ENCODE measurements at places on chromosomes 5 and 9.
A peak's percentile ranks its signal among the peaks of the same experiment; 100 is the strongest.

DNA sequence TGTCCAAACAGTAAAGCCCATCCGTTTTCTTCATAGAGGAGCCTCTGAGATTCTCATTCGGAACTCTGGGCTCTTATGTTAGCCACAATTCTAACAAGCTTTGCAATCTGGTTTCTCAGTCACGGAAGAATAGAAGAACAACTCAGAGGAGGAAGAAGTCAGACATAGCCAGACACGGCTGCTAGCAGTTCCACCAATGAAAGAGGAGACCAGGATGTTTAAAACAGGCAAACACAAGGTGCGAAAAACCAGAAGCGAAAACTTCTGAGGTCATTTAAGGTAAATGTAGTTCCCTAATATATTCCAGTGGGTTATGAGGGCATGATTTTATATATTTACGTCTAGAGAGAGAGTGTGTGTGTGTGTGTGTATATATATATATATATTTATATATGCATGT, 34.1 kb upstream of the GDNF start:
- DNase-seq: no peak

GRCh38 chr5:148387325-148387724, 3.6 kb downstream of the FBXO38 start:
- no peak for DNase-seq

- DNase-seq: no peak
Observed at GRCh38 chr5:36367524-36367923, 65.8 kb upstream of the RANBP3L start.

DNA sequence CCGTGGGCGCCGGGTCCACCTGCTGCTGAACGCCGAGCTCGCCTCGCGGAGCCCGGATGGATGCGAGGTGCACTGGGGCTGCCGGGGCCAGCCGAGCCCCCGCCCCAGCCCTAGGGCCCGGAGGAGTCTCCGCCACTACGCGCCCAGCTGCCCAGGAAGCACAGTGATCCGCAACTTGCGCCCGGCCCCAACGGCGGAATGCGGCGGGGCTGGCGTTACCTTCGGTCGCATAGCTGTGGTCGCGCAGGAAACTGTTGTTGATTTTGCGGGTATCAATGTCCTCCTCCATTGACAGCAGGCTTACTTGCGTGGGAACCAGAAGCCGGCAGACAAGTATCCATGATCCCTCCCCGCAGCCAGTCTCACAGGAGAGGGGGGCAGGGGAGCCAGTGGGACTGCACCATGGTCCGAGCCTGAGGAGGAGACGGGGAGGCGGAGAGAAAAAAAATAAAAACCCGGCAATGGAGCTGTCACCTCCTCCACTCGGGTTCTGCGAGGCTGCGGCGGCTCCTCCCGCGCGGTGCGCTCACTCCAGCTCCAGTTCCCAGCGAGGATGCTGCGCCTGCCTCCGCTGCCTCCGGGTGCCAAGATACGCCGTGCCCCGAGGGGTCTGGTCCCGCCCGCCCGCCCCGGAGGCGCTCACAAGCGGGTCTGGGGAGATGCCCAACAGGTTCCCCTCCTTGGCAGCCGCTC, 628 bp downstream of the PPP2R2B start:
- peak; percentile 34 for DNase-seq

DNA sequence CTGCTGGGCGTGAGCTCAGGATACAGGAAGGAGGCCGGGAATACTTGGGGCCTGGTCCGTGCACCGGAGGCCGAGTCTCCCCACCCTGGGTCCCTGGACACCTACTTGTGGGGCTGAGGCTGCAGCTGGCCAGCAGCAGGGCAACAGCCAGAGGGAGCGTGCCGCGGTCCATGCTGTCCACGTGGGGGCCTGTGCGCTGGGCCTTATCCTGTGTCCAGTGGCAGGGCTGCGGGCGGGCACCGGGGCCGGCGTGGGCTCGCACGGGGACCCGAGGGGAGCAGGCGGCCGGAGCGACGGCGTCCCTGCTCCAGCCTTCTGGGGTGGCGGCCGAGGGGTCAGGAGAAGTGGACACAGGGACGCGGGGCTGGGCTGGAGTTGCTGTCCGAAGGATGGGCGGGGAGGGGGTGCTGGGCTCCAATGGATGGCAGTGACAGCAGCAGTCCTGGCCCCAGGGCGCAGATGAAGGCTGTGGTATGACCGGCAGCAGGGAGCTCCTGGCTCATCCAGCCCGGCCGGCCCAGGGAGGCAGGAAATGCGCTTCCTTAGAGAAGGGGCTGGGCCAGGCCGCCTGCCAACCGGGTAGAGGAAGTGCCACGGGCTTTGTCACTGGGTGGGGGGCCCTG, at the start of gene ENG:
Gene ENG (minus strand): TSS at position 475 of the 623 bp plus-strand sequence. CDS start 303 bp downstream, at position 172.
- no peak for DNase-seq

- no peak for DNase-seq
Observed at GRCh38 chr5:95148453-95148852, 136.4 kb downstream of the MCTP1 start.

DNA sequence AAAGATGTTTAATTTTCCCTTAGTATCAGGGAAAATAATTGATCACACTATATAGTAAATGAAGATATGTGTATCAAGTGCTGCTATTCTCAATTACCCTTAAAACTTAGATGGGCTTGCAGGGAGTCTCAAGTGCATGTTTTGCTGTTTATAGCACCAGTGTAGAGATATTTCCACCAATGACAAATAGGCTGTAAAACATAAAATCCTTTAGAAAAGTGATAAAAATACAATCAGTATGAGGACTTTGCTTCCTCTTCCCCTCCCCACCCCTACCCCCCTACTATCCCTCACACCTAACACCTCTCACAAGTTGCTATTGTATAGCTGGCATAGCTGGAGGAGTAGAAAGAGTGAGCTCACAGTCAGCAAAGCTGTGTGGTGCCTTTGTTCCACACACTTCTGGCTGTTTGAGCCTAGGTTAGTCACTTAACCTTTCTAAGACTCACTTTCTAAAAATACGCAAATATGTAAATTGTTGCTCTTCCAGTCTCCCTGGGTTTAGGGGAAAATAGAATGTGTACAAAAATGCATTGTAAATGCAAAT, 93.1 kb downstream of the PDE4D start:
- DNase-seq: no peak

GRCh38 chr5:172841256-172841655, 7.2 kb downstream of the ERGIC1 start:
- DNase-seq: no peak

- DNase-seq: no peak
Observed at GRCh38 chr5:52748590-52748989, 39.1 kb upstream of the ITGA1 start.

DNA sequence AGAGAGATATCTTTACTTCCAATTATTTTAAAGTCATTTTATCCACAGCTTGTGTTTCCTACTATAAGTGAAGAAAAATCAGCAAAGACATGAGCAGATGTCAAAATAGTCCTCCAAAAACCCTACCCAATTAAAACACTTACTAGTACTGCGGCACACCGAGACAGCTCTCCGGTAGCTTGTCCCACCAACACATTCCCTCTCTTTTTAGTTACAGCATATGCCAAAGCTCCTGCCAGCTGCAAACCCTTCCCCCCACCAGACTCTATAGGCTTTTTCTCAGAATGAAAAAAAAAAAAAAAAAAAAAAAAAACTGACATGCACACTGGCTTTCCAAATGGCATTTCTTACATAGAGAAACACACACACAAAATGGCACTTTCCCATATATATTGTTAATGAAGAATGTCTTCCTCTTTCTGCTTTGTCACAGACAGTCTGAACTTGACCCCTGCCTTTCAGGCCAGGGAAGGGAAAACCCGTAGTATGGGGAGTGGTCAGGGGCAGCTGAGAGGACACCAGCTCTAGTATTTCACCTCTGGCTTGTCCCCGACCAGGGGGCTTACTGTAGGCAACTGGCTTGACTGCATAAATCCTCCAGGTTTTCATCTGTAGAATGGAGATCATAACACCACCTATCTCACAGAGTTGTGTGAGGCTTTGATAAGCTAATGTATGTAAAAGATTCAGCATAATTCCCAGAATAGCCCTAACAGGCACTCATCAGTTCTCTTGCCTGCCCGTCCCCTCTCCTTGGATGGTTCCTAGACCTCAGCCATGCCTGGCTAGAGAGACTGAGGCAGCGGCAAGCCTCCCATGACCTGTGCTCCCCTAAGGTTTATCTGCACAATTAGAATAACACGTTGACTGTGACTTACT, 233.6 kb downstream of the CRB2 start:
- no peak for DNase-seq

GRCh38 chr9:106966481-106966880, 103.5 kb downstream of the ZNF462 start:
- DNase-seq: no peak

GRCh38 chr5:105563842-105564241, 2001.3 kb upstream of the NUDT12 start:
- no peak for DNase-seq

- DNase-seq: no peak
Observed at GRCh38 chr5:88142636-88142885, 126.1 kb downstream of the TMEM161B start.

DNA sequence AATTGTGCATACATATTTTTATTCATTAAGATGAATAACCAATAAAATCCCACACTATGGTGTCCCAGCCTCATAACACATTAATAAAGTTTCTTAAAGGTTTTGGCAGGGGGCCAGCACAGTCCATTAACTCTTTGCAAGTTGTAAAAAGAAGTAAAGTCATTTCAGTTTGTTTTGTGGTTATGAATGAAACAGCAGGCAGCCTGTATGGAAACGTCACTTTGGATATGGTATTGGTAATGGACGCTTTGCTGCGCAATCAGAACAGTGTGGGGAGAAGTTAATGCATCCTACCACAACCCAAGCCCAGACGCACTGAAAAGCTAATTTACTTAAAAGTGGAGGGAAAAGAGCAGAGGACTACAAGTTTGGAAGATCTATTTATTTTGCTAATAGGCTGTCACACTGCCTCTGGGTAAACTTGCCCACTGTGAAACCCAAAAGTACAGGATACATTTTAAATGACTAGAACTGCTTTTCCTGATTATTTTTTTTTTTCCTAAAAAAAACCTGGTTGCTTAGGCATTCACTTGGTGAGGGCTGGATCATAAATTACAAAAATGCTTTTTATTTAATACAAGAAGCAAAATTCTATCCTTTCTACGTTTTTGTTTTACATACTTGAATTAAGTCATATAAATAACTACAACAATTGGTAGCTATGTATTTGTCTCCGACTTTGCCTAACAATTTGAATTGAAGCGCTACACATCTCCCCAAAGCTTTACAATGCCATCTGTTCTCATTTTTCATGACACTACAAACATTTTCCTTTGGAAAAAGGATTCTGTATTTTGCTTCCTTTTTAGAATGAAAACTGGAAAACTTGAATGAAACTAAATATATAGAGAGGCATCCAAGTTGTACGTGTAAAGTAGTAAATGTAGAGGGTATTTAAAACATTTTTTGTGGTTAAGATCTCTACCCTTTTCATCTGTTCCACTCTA, 104.3 kb downstream of the NFIB start:
- DNase-seq: no peak

DNA sequence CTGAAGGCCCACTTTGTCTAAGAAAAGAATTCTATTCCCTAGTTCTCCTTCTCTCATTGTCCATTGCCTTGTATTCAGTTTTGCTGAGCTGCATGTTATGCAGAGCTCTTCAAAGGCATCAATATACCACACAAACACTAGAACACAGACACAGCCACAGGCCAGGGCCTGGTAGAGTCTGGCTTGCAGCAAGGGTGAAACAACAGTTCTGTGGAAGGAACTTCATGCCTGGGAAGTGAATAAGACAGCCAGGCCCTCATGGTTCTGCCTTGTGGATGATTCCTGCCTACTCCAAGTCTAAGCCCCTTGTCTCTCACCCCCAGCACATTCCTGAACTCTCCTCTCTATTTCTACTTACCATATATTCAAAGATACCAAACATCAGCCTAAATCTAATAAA, 30.8 kb downstream of the KLHL3 start:
- DNase-seq: no peak

- DNase-seq: no peak
Observed at GRCh38 chr9:134321946-134322741, 4.1 kb upstream of the RXRA start.

DNA sequence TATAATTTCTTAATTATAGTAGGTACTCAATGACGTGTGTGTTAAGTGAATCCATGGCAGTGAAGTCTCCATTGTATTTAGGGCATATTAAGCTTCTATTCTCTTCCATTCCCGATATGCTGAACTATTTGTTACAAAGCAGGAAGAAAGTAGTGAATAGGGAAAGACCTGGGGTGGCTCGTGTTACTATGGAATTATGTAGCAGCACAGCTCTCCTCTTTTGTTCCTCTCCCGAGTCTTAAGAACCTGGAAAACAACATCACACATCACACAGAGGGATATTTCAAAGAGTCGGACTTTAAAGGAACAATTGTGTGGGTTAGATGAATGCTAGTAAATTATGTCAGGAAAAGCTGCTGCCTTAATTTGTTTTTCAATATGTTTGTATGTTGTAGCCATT, 131.8 kb downstream of the PCSK5 start:
- DNase-seq: no peak

DNA sequence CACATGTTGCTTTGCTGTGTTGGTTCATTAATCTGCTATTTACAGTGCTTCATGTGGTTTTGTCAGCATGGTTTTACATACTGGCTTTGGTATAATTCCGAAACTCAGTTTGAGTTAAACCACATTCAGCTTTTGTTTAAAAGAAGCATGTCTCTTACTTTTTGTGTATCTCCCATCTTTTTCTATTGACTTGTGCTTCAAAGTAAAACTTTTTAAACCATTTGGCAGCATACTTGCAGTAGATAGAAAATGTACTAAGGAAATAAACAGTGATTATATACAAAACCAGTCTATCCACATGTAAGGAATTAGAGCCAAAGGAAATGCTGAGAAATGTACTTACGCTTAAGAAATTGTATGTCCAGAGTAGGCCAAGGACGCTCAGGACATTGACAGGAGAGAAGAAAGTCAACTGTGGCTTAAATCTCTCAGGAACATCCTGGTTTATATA, 286.9 kb downstream of the ARHGEF28 start:
- peak; percentile 54 for DNase-seq

GRCh38 chr9:117266855-117267497, 147.9 kb downstream of the ASTN2 start:
- DNase-seq: no peak

GRCh38 chr5:68330574-68330973, 115.0 kb downstream of the PIK3R1 start:
- DNase-seq: no peak

DNA sequence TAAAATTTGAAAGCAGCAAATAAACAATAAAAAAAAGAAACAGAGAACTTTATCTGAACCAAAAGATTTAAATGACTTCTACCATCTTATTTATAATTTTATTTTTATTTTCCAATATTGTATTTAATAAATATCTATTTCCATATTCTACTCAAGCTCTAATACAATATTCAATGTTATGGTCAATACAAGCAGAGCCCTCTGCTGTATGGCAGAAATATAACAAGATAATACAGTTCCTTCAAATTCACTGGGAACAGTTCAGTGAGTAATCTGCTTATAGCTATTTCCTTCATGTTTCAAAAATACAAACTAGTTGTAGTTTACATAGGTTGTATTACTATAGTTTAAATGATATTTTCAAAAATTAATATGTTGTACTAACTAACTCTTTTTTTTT, 332.7 kb downstream of the PRDM9 start:
- no peak for DNase-seq

Data from GM20000 (cell line).